Adipose tissue (tissue), 3 donors: ENCODE measurements at places on chromosomes 12 and 14. TPM values are rescaled to one million over a fixed set of nuclear protein-coding genes. Genes with fewer than 3 reads are reported as not detected.

CRIP1 gene
- polyA plus RNA-seq: 16.9 TPM

KRT72 gene
- 0.13 TPM for polyA plus RNA-seq

DDX23 gene
- polyA plus RNA-seq: 33.2 TPM

LRRIQ1 gene
- 0.04 TPM for polyA plus RNA-seq

TPH2 gene
- polyA plus RNA-seq: not detected

NANOG gene
- not detected for polyA plus RNA-seq

FAIM2 gene
- 0.19 TPM for polyA plus RNA-seq

GABARAPL1 gene
- polyA plus RNA-seq: 124 TPM

PTPRQ gene
- polyA plus RNA-seq: 0.11 TPM

DTX1 gene
- polyA plus RNA-seq: 3.4 TPM

IL23A gene
- 0.62 TPM for polyA plus RNA-seq

CD69 gene
- polyA plus RNA-seq: 9.8 TPM

PLCZ1 gene
- not detected for polyA plus RNA-seq

LRP1-AS gene
- not detected for polyA plus RNA-seq

ADCK1 gene
- 4.2 TPM for polyA plus RNA-seq

OTOGL gene
- 0.13 TPM for polyA plus RNA-seq

CLEC4D gene
- 0.09 TPM for polyA plus RNA-seq

MYF6 gene
- polyA plus RNA-seq: 0.07 TPM

SUSD6 gene
- 24.4 TPM for polyA plus RNA-seq

HOXC9 gene
- 0.45 TPM for polyA plus RNA-seq

SELPLG gene
- 8.8 TPM for polyA plus RNA-seq

SMCO2 gene
- polyA plus RNA-seq: not detected

PRORP gene
- 14.5 TPM for polyA plus RNA-seq

OLR1 gene
- 0.06 TPM for polyA plus RNA-seq

CHGA gene
- polyA plus RNA-seq: 16.5 TPM

CCER1 gene
- not detected for polyA plus RNA-seq

CBLN3 gene
- 3.0 TPM for polyA plus RNA-seq

APOF gene
- not detected for polyA plus RNA-seq

CSRP2 gene
- polyA plus RNA-seq: 38.5 TPM
